Stimulated activated CD8-positive, alpha-beta memory T cell treated with anti-CD3 and anti-CD28 coated beads, Interleukin-2, amount 100 ng/mL, for 1 hour (primary cell): ENCODE measurements at places on chromosomes 7 and 10.
A peak's percentile ranks its signal among the peaks of the same experiment; 100 is the strongest.

GRCh38 chr7:99312316-99313203 is 13.1 kb upstream of the ARPC1A start:
- DNase-seq: peak; percentile 43

GRCh38 chr10:98901441-98902110 is 334.1 kb downstream of the HPSE2 start:
- DNase-seq: no peak

- no peak for DNase-seq
Measured at GRCh38 chr10:9342885-9343570, 1288.5 kb downstream of the GATA3 start.

- no peak for DNase-seq
Measured at GRCh38 chr10:95355301-95355700, 64.5 kb upstream of the PDLIM1 start.

- no peak for DNase-seq
Measured at GRCh38 chr10:71863203-71863602, 12.2 kb upstream of the PSAP start.

GRCh38 chr7:107212725-107213124 is 43.9 kb downstream of the HBP1 start:
- no peak for DNase-seq

- no peak for DNase-seq
Measured at GRCh38 chr7:115827305-115828045, 203.1 kb downstream of the TFEC start.

DNA sequence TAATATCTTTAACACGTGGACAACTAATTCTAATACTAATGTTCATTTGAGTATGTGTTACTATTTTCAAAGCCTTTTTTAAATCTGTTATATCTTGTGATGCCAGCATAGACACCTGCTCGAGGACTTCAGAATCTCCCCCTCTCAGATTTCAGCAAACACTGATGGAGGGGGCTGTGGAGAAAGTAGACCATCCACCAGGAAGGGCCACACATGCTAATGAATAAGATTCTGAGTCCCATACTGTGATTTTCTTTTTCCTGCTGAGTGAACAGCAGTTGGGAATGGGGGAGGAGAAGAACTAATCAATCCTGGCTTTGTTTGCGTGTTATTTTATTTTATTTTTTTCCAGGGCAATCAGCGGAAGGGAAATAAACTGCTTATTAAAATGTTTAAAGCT is 157.9 kb upstream of the CSTF2T start:
- DNase-seq: no peak

GRCh38 chr10:30155401-30155800 is 96.0 kb upstream of the JCAD start:
- no peak for DNase-seq

- no peak for DNase-seq
Measured at GRCh38 chr10:114499630-114500190, 95.4 kb upstream of the AFAP1L2 start.

- DNase-seq: no peak
Measured at GRCh38 chr10:49080071-49080470, 35.3 kb downstream of the VSTM4 start.

DNA sequence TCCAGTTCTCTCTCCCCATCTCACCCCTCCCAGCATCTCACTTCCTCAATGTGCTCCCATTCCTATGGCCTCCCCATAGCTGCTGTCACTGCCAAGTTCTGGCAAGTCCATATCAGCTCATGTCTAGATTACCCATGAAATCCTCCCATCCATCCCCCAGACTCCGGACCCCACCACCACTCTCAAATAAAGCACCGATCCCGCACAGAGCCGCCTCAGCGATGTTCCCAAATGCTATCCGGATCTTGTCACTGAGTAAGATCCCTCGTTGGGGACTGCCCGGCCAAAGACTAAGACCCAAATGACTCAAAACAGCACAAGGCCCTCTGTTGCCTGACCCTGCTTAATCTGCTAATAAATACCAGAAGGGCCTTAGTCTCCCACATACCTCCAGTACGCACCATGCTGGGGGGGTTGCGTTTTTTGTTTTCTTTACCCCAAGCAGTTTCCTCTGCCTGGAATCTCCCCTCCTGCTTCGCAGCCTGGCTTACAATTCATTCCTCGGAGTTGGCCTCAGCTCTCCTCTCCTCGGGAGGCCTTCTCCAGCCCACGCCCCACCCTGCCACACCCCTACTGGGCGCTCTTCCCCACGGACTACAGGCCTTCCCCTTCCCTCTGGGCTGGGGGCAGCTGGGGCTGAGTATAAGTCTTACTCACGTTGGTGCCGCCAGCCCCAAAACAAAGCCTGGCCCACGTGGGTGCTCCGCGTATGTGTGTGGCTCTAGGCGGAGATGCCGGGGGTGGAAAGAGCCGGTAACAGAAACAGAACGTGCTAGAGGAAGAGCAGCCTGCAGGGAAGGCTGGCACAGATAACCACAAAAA is 1.8 kb upstream of the DUSP5 start:
- DNase-seq: no peak

DNA sequence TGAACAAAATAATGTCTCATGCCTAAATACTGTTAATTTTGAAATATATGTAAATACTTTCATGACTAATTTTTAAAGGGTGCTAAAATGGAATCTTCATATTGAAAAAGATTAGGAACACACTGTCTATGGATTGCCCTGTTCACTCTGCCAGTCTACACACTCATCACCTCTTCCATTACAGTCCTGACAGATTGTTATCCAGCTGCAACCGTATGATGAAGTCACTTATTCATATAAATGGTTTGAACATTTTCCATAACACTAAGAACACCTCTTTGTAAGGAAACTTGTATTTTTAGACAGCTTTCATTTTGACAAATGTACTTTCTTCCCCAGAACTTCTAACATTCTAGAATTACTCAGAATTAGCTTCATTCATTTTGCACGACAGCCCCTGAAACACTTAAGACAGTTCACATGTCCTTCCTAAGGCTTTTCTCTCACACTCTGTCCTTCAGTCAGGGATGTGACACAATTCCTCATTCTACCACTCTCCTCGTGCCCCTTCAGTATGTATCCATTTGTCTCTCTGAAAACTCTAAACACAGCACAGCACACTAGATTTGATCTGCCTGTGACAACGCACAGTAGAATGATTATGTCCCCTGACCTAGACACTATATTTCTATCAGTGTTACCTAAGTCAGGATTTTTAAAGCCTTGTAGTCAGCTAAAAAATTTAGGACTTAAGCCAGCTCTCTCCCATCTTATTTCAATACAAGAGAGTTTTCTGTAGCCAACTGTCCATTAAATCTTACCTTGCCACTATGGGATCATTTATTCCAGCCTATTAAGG is 71.9 kb downstream of the ORC5 start:
- DNase-seq: no peak

- no peak for DNase-seq
Measured at GRCh38 chr7:137454767-137455166, 111.2 kb upstream of the PTN start.

GRCh38 chr7:14761510-14762296 is 140.8 kb downstream of the DGKB start:
- DNase-seq: no peak

- no peak for DNase-seq
Measured at GRCh38 chr10:79073784-79074432, 5.1 kb downstream of the ZMIZ1 start.

- no peak for DNase-seq
Measured at GRCh38 chr10:35422228-35422627, 85.9 kb downstream of the CCNY start.

DNA sequence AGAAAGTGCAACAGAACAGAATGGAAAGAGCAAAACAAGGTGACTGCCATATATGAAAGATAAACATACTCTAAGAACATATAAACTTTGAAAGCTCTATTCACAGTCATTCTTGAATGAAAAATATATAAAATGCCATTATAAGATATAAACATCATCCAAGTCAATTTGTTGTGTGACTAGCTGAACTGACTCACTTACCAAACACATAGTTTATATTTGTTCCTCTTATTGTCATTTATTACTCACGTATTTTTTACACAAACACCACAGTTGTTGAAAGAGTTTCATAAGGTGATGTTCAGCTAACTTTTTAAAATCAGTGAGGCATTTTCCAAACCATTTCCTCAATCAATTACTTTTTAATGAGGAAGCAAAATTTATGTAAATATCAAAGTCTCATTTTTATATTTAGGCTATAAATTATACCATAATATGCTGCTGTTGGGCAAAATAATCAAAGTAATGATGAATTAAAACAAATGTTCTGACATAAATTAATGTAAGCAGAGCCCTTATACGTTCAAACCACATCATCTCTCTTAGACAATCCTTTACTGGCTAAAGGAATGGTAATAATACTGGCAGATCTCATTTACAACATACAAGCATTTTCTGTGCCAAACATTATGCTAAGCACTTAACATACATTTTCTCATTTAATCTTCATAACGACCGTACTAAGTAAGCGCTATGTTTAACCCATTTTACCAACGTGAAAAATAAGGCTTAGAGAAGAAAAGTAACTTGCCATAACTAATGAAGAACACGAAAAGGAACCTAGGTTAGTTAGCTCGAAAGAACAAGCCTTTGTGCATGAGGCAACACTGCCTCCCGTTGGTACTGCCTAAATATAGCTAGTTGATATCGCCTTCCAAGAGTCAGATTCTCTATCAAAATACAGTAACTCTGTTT is 7.3 kb downstream of the LRRN3 start:
- DNase-seq: no peak

- DNase-seq: no peak
Measured at GRCh38 chr7:95749044-95749443, 23.3 kb upstream of the DYNC1I1 start.

DNA sequence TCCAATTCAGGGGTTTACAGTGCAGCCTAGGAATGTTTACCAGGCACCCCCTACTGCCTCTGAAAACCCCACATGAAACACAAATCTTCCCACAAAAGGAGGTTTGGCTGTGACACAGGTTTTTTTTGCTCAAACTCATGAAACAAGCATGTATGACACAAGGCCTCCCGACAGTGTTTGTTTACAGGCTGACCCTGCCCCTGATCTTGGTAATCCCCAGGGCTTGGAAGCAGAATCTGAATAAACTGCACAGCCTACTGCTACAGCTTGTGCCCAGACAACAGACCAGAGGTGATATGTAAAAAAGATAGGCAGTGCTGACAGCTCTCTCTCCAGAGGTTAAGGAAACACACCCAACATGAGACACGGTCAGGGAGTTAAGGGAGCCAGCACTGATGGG is 184.2 kb downstream of the KMT2E start:
- DNase-seq: no peak

DNA sequence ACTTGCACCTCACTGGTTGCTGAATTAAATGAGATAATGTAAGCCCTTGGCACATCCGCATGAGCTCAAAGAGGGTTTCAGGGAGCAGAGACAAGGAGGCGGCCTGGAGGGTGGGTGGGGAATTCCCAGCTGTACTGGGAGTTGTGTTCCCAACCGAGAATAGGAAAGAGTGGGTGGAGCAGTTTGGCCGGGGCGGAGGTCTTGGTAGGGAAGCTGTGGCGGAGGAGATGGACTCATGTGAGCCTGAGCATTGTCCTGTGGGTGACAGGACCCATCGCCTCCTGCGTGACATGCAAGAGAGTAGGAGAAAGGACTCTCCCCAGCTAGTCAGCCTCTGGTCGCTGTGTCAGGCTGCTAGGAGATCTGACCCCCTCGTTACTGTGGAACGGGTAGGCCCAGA is 41.0 kb upstream of the SAMD8 start:
- DNase-seq: no peak

- DNase-seq: no peak
Measured at GRCh38 chr10:88161756-88162155, 298.3 kb downstream of the PTEN start.
